ENCODE measurements at places on chromosomes 16 and 17. TPM values are rescaled to one million over a fixed set of nuclear protein-coding genes. Genes with fewer than 3 reads are reported as not detected.

The EIF1 gene
- total RNA-seq, result 102 TPM

The CFAP97D1 gene
- not detected for total RNA-seq

The FUS gene
- total RNA-seq, result 166 TPM

The SPATA32 gene
- not detected for total RNA-seq

The B9D1 gene
- 49.1 TPM for total RNA-seq

The C1QTNF8 gene
- not detected for total RNA-seq

The MRM3 gene
- 17.0 TPM for total RNA-seq

The CSF3 gene
- total RNA-seq, result 0.43 TPM

The AURKB gene
- not detected for total RNA-seq

The GH2 gene
- total RNA-seq, result not detected

The CCDC154 gene
- not detected for total RNA-seq

The TEKT5 gene
- total RNA-seq, result not detected

The TPSB2 gene
- not detected for total RNA-seq

The SPAG5 gene
- total RNA-seq, result 1.6 TPM

The EMP2 gene
- 49.2 TPM for total RNA-seq

The GPATCH8 gene
- total RNA-seq, result 13.3 TPM

The DHRS7C gene
- total RNA-seq, result not detected

The TP53TG3C gene
- total RNA-seq, result not detected

The HS3ST3B1 gene
- total RNA-seq, result 14.6 TPM

The NPIPB2 gene
- total RNA-seq, result 28.1 TPM
